ENCODE measurements at places on chromosomes 1 and 21.

DNA sequence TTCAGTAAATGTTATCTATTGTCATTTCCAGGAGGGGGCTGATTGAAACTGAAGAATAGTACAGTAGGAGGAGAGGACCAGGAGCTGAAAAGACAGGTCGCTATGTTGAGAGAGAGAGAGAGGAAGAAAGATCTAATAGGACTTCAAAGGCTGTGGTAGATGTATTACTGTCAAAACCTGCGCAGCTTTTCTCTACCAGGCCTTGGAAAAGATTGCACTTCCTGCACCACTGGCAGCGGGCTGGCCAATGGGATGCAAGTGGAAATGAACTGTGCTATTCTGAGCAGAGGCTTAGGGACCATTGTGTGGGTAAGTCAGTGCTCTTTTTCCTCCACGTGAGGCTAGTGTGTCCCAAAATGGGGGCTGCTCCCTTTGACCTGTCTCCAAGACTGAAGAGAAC lies 47.1 kb downstream of the MDM4 start:
- DNase-seq = no peak

GRCh38 chr1:95117207-95118066 lies at the start of gene TLCD4:
Gene TLCD4 (plus strand): TSS chr1:95117355. CDS start chr1:95143902, 26,547 bp downstream.
- DNase-seq = no peak

DNA sequence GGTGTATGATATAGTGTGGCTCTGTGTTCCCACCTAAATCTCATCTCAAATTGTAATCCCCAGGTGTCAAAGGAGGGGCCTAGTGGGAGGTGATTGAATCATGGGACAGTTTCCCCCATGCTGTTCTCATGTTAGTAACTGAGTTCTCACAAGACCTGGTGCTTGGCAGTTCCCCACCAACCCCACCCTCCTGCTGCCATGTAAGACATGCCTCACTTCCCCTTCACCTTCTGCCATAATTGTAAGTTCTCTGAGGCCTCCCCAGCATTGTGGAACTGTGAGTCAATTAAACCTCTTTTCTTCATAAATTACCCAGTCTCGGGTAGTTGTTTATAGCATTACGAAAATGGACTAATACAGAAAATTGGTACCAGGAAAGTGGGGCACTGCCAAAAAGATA lies 1705.3 kb downstream of the NCAM2 start:
- DNase-seq = no peak

- DNase-seq = no peak
Measured at GRCh38 chr1:160973491-160973890, 18.9 kb upstream of the ITLN2 start.

GRCh38 chr1:112478314-112478713 lies 30.5 kb upstream of the WNT2B start:
- no peak for DNase-seq

DNA sequence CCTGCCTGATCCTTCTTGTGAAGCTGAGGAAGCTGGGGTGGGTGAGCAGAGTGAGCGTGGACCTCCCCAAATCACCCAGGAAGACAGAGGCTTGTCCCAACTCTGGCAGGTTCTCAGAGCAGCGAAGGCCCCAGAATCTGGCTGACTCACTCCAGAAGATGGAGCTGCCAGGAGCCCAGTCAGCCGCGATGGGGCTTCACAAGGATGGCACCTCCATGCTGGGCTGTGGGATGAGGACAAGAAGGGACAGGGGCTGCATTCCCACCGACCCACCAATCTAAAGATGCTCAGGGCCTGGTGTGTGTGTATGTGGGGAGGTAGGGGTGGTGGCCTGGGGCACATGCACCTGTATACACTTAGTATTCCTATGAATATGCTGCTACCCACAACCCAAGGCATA lies 52.9 kb downstream of the ATP1A1 start:
- DNase-seq = no peak

DNA sequence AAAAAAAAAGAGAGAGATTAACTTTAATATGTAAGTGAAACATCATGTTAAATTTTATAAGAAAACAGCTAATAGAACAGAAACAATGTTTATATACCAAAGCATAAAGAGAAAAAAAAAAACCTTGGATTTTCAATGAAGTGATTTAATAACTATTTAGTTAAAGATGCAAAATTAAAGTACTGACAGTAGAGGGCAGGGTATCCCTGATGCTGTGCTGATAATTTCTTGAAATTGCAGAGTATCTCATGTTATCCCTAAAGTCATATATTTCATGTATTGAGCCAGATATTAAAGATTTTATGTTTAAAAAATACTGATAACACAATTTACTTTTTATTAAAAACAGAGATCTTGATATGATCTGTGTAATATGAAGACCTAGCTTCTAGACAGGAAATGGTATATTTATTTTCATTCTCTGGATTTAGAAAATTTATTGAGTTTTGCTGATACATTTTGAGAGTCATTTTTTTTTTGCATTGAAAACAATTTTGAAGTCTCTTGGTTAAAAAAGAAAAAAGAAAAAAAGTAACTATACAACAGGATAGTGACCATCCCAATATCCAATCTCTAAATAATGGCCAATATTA lies 273.2 kb downstream of the USP25 start:
- DNase-seq = no peak

- DNase-seq = no peak
Measured at GRCh38 chr21:36456729-36457414, 23.1 kb downstream of the CLDN14 start.

GRCh38 chr1:194717941-194718340 lies 1531.5 kb upstream of the B3GALT2 start:
- DNase-seq = no peak

GRCh38 chr1:213953806-213954205 lies 34.0 kb upstream of the PROX1 start:
- DNase-seq = no peak

DNA sequence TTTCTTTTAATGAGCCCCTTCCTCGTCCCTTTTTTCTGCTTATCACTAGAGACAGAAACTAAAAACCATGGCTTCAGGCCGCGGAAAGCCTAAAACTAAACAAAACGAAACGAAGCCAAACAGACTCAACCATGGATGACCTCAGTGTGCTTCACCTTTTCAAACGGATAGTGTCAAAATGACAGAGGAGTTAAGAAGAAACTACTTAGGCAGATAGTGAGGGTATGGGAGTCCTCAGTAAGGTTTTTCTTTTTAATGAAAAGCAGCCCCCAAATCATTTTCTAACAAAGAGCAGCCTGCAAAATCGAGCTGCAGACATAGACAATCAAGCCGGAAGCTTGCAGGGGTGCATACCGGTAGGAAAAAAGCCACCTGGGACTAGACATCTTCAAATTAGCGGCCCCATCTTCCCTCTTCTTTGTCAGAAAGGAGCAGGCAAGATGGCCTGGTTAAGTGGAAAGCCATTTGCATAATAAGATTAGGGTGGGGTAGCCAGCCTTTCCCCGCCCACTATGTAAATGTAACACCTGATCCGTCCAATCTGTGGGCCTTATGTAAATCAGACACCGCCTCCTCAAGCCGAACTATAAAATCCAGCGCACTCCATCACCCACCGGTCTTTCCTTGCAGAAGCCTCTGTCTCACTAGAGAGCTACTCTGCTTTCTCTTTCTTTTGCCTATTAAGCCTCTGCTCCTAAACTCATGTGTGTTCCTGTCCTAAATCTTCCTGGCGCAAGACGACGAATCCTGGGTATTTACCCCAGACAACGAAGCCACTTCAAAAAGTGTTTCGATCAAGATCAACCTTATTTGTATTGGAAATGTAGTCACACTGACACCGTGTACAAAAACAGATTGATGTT lies 6.2 kb upstream of the ERO1B start:
- DNase-seq = no peak

DNA sequence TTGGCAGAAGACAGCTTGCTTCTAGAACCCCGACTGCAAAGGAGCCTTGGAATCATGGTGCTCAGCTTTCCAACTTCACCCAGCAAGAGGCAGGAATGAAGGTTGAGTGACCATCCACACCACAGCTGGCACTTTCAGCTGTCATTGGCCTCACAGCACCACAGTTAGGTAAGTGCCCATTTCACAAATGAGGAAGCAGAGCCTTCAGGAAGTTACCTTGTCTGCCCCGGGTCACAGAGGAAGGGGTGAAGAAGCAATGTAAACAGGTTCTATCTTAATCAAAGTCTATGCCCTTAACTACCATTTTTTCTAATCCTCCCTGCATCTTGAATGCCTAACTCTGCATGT lies 156.0 kb downstream of the GLUL start:
- peak; percentile 19 for DNase-seq

GRCh38 chr21:36703626-36704280 lies 4.8 kb downstream of the SIM2 start:
- DNase-seq = no peak
